Stimulated activated CD4-positive, alpha-beta T cell treated with anti-CD3 and anti-CD28 coated beads, Interleukin-12 subunit alpha, Interleukin-12 subunit beta, amount 100 ng/mL, for 24 hours (primary cell): ENCODE measurements at places on chromosomes 5 and 9.

GRCh38 chr5:42620579-42621216 lies 135.9 kb upstream of the CCDC152 start:
- DNase-seq: no peak

- no peak for DNase-seq
Measured at GRCh38 chr9:104776797-104777196, 12.9 kb downstream of the NIPSNAP3B start.

DNA sequence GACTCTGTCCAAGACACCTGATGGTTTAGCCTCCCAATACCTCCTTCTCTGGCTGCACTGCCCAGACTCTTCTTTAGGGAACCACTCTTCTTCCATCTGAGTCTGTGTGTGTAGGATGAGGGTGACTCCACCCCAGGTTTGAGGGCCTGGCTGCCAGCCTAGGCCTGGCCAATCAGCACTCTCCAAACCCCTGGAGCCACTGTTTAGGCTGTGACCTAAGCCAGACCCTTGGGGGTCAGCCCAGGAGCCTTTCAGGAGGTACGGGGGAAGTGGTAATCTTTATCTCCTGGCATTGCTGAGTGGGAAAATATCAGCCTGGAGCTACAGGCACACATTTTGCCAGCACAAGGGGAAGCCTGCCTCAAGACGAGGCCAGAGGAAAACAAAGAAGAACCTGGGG lies 6.2 kb upstream of the ERGIC1 start:
- no peak for DNase-seq

DNA sequence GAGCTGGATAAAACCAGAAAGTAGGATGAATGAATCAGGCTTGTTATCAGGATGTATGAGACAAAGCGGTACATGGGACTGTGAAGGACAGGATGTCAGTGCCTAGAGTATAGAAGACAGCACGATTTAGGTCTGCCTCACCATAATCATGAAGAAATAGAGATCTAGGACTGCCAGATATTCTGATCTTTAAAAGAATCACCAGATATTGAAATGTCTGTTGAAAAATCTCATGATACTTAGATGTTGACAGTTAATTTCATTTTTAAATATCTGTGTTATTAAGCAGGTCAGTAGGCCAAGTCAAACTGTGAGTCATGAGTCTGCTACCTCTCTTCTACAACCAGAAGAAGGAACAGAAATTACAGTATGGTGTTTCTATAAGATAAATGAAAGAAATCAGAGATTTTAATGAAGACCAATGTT lies 65.0 kb downstream of the ST8SIA4 start:
- no peak for DNase-seq

DNA sequence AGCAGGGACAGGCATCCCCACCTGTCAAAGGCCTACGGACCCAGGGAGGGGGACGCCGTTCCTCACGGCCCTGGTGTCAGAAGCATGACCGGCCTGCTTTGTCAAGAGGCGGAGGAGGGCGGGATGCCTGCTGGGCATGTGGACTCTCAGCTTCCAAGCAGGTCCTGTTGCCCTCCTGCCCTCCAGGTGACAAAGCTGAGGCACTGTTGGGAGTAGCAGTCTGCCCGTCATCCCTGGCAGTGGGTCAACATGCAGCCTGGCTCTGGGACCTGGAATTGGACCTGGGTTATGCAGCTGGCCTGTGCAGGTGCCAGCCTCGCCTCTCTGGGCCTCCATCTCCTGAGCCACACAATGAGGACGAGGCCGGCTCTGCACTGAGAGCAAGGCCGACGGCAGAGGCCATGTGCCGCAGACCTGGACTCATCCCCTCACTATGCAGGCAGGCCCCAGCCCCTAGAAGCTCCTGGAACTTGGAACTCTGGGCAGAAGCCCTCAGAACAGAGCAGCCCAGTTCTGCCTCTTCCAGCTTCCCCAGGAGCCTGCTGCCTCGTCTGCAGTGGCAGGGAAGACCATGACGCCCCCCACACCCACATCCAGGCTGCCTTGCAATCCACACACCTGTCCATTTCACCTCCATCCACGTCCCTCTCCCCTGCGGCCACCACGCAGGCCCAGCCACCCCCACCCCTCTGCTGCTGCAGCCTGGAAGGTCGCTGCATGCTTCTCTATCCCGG lies 20.8 kb upstream of the FCN1 start:
- no peak for DNase-seq

DNA sequence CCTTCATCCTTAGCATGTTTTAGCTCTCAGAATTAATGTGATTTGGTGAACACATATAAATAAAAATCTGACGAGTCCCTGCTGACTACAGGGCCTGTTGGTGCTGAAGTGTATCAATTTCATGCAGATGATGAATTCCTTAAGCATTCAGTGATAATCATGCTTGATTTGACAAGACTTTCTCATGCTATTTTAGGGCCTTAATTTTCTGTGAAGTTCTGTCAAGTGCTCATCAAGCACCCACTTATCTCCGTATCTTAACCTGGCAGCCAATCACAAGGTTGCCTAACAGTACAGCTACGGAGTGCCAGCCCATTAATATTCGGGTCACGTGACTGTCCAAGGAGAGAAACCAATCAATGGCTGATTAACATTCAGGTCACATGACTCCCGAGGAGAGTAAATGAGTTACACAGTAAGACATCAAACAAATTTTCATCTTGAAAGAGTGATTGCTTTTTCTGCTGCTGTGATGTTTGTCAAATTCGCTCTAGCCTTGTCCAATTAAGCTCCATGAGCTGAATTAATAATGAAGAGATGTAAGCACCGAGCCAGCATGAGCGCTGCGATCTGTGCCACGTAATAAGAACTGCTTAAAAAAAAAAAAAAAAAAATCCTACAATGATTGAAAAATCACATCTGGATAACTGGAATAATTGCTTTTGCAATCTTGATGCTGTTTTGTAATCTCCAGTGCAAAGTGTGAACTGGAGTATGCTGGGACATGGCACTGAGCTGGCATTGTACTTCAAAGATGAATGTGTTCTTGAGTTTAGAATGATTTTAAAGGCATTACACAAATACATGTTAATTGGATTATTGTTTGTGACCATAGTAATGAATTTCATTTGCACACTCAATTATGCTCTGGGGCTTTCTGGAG lies 104.3 kb upstream of the SPATA31D4 start:
- no peak for DNase-seq

DNA sequence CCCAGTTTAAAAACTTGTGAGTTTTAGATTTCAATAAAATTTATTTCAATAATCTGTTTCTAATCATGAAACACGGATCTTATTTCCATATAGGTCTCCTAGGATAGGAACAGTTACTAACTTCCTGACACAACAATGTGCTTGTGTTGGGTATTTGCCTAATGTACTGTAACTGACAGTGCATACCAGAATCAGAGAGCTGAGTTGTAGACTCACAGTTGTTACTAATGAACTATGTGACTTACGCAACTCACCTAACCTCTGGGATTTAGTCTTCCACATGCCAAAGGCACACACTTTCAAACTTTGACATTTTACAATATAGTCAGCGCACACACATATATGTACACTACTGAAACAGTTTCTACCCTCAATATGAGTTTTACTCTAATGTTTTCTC lies 77.7 kb downstream of the HOMER1 start:
- no peak for DNase-seq

DNA sequence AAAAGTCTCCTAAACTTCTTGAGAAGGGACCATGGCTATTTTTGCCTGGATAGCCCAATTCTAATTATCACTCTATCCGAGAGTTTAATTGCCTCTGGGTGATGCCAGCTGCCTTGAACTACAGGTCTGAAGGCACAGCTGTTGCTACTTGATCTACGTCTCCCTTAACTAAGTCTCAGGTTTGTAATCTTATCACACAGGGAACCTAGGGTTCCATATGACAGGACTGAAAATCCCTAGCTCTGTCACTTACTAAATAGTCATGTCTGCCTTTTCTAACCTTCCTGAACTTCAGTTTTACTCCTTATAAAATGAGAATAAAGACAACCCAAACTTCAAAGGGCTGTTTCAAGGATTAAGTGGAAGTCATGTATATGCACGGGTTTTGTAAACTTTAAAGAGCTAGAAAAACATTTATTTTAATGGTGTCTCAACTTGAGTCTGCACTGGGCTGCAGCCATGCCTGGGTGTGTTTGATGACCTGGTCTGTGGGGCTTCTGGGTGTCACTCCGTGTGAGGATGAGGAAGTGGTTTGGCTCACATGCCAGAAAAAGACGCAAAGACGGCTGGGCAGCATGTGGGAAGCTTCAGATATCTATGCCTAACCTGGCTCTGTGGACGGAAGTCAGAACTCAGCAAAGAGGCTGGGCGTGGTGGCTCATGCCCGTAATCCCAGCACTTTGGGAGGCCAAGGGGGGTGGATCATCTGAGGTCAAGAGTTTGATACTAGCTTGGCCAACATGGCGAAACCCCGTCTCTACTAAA lies 129.3 kb upstream of the SLC44A1 start:
- no peak for DNase-seq
